ENCODE measurements at places on chromosomes 11 and 22. TPM values are rescaled to one million over a fixed set of nuclear protein-coding genes. Genes with fewer than 3 reads are reported as not detected.

DNA sequence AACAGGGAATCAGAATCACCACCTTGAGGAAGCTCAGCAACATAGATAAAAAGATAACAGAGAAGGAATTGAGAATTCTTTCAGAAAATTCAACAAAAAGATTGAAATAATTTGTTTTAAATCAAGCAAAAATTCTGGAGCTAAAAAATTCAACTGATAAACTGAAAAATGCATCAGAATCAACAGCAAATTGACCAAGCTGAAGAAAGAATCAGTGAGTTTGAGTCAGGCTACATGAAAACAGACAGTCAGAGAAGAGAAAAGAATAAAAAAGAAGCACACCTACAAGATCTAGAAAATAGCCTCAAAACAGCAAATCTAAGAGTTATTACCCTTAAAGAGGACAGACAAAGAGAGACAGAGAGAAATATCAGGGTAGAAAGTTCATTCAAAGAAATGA, 28.8 kb downstream of the BTG4 start:
- DNase-seq, result no peak

DNA sequence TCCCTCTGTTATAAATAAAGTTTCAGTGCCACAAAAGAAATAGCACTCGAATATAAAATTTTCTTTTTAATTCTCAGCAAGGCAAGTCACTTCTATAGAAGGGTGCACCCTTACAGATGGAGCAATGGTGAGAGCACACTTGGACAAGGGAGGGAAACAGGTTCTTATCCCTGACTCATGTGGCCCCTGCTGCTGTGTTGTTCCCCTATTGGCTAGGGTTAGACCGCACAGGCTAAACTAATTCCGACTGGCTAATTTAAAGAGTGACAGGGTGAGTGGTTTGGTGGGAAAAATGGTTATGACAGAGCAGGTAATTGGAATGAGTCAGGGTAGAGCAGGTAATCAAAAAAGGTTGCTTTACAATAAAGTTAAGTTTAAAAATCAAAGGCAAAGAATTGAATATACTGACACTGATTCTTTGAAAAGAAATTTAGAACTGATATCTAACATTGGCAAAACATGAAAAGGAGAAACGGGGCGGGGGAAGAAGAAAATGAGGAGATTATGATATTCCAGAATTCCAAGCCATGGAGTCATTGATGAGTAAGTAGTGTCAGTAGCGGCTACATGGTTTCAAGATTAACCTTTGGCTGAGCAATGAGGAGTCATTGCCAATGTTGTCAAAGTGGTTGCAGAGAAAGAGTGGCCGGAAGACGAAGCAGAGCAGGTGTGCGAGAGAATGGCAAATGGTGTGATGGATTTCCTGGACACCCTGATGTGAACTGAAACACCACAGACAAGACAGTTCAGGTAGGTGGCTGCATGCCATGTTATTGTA, 48.4 kb upstream of the MRGPRX1 start:
- DNase-seq, result no peak

DNA sequence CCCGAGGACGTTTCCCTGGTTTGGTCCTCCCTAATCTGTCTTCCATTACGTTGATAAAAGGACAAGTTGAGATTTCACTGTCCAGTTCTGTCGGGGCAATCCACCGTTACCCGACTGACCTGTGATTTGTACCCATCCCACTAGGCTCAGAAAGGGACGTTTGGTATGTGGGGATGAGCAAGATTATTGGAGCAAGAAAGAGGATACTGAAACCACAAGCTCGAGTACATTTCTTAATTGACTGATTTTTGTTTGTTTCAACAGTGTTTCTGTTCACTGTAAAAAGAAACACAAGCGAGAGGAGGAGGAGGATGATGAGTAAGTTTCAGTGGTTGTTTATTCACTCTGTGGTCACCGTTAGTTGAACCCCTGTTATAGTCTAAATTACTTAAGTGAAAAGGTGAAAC, 969 bp downstream of the CCDC117 start:
- DNase-seq, result no peak

- DNase-seq, result no peak
These were observed 4.1 kb upstream of the TBX1 start for GRCh38 chr22:19756288-19757128.

GRCh38 chr11:67776852-67777520, 102.6 kb upstream of the ALDH3B2 start:
- no peak for DNase-seq

GRCh38 chr11:19713196-19714021, 772 bp downstream of the NAV2 start:
- no peak for DNase-seq

DUSP8 gene
- total RNA-seq, result 1.3 TPM

All from esophagus squamous epithelium (tissue), 5 donors.